ENCODE measurements at places on chromosomes 16 and 17.

- no peak overlapping the region for H3K27ac ChIP-seq
- no peaks in the 10 kb centered on the region for H3K4me1 ChIP-seq
- no peaks in the 10 kb centered on the region for H3K36me3 ChIP-seq
- no peak for DNase-seq
These were observed 46.6 kb downstream of the MRM3 start for GRCh38 chr17:828761-829160.

- peaks cover 3% of the 10 kb centered on the region for H3K4me1 ChIP-seq
- DNase-seq: peak; percentile 74
- peak overlapping the region; percentile 56 for H3K27ac ChIP-seq
- H3K4me3 ChIP-seq: no peak overlapping the region
- H3K36me3 ChIP-seq: peaks cover 11% of the 10 kb centered on the region
- H3K27me3 ChIP-seq: no peaks in the 10 kb centered on the region
These were observed 16.7 kb upstream of the SLC12A3 start for GRCh38 chr16:56848029-56848936.

DNA sequence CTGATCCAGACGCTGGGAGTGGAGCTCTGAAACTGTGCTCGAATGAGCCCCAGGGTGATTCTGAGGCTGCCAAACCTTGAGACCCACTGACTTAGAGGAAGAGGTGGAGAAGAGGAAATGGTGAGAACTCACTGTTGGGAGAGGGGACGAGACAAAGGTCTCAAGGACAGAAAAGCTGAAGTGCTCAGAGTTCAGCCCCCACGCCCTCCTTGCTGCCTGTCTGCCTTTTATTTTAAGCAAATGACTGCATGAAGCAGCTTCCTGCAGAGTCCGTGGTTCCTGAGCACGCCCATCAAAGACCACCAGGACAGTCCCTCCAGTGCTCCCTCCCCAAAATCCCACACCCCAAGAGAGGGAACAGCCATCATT lies 20.4 kb downstream of the COTL1 start:
- no peaks in the 10 kb centered on the region for H3K27me3 ChIP-seq
- no peaks in the 10 kb centered on the region for H3K36me3 ChIP-seq
- H3K4me1 ChIP-seq: peaks cover 17% of the 10 kb centered on the region
- H3K27ac ChIP-seq: no peak overlapping the region

DNA sequence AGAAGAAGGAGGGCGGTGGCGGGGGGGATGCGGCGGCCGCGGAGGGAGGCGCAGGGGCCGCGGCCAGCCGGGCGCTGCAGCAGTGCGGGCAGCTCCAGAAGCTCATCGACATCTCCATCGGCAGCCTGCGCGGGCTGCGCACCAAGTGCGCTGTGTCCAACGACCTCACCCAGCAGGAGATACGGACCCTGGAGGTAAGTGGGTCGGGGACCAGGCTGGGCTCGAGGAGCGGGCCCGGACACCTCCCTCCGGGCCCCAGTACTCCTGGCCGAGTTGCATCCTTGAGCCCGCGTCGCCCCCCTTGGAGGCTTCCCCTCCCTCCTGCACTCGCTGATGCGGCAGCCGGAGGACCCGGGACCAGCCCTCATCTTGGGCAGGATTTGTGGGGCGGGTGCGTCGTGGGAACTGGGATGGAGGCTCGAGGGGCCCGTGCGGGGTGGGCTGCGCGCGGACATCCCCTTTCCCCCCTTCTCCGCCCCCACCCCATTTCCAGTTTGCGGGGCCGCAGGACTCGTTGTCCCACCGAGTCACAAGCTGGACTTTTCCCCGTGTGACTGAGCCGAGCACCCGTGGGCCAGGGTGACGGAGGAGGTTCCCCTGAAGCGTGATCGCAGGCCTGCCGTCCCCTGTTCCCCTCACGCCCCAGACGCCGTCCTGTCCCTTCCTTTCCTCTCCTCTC lies 572 bp downstream of the KSR1 start:
- H3K36me3 ChIP-seq: no peaks in the 10 kb centered on the region
- peak overlapping the region; percentile 93 for H3K4me3 ChIP-seq
- H3K27me3 ChIP-seq: no peaks in the 10 kb centered on the region
- no peak for DNase-seq

All from ascending aorta (tissue), 2 donors.